ENCODE measurements at places on chromosomes 2 and 18. TPM values are rescaled to one million over a fixed set of nuclear protein-coding genes. Genes with fewer than 3 reads are reported as not detected.

Gene TNFAIP6
- total RNA-seq: 1.6 TPM

Gene CIB4
- not detected for total RNA-seq

Gene CHRNA1
- total RNA-seq: not detected

Gene GPR55
- total RNA-seq: not detected

Gene CAPN14
- not detected for total RNA-seq

Gene HMSD
- 0.54 TPM for total RNA-seq

Gene CYP1B1
- 9.8 TPM for total RNA-seq

Gene ALPP
- total RNA-seq: 0.35 TPM

Gene LHCGR
- total RNA-seq: not detected

Gene GBX2
- total RNA-seq: 3.7 TPM

Gene GALR1
- total RNA-seq: not detected

Gene REG1B
- not detected for total RNA-seq

Gene C1GALT1C1L
- total RNA-seq: 1.2 TPM

Gene HOXD13
- 0.34 TPM for total RNA-seq

Gene CD8A
- total RNA-seq: 0.29 TPM

Gene FBLN7
- 0.42 TPM for total RNA-seq

Gene RANBP2
- 23.3 TPM for total RNA-seq

Gene SCYGR4
- not detected for total RNA-seq

Gene ITPRIPL1
- total RNA-seq: not detected

Gene NOSTRIN
- 1.6 TPM for total RNA-seq

Gene FOXI3
- total RNA-seq: not detected

Gene TCF7L1
- 7.2 TPM for total RNA-seq

Gene POTEI
- 0.01 TPM for total RNA-seq

Gene RNPEPL1
- 47.6 TPM for total RNA-seq

Gene HAT1
- 70.3 TPM for total RNA-seq

Gene KANSL1L
- total RNA-seq: 0.66 TPM

Gene DUSP2
- total RNA-seq: 0.22 TPM

Gene SERPINB4
- total RNA-seq: 0.17 TPM

Gene IL1R2
- total RNA-seq: 0.73 TPM

Measured in A549 treated with CpdA at 1 μM for 4 hours (cell line).